ENCODE measurements at places on chromosomes 7 and 10. TPM values are rescaled to one million over a fixed set of nuclear protein-coding genes. Genes with fewer than 3 reads are reported as not detected.

GNAI1 gene
- total RNA-seq: 33.2 TPM

ARHGEF35 gene
- 0.32 TPM for total RNA-seq

OR2A12 gene
- total RNA-seq: not detected

DENND2A gene
- under 0.01 TPM for total RNA-seq

KCND2 gene
- 0.16 TPM for total RNA-seq

PPP1R9A gene
- total RNA-seq: 15.9 TPM

RELN gene
- total RNA-seq: 899 TPM

EMX2 gene
- not detected for total RNA-seq

COL26A1 gene
- not detected for total RNA-seq

METTL27 gene
- total RNA-seq: 2.9 TPM

FIGNL1 gene
- 33.4 TPM for total RNA-seq

PLAC9 gene
- 0.19 TPM for total RNA-seq

GBF1 gene
- total RNA-seq: 31.8 TPM

ZPBP gene
- not detected for total RNA-seq

PNLIPRP2 gene
- total RNA-seq: not detected

PNLIP gene
- not detected for total RNA-seq

PDK4 gene
- 17.8 TPM for total RNA-seq

SPDYE5 gene
- total RNA-seq: not detected

PNLIPRP1 gene
- total RNA-seq: not detected

PRR15 gene
- 0.06 TPM for total RNA-seq

BCCIP gene
- total RNA-seq: 36.9 TPM

HYAL4 gene
- total RNA-seq: 1.2 TPM

EVX1 gene
- not detected for total RNA-seq

HOXA9 gene
- total RNA-seq: 5.0 TPM

SPDYE9 gene
- not detected for total RNA-seq

SPDYE11 gene
- total RNA-seq: not detected

AVPI1 gene
- 1.3 TPM for total RNA-seq

PTPN20 gene
- total RNA-seq: 0.44 TPM

ZC3HAV1L gene
- total RNA-seq: 23.1 TPM

RADIL gene
- total RNA-seq: 1.3 TPM

DNAJB12 gene
- total RNA-seq: 18.9 TPM

FOXP2 gene
- total RNA-seq: 8.6 TPM

AGR3 gene
- total RNA-seq: not detected

CFAP46 gene
- 0.82 TPM for total RNA-seq

PRKG1 gene
- total RNA-seq: 10.1 TPM

CFAP70 gene
- total RNA-seq: 0.25 TPM

ASIC3 gene
- 0.16 TPM for total RNA-seq

ARHGAP22 gene
- 23.8 TPM for total RNA-seq

EN2 gene
- total RNA-seq: not detected

SPDYE2 gene
- total RNA-seq: not detected

TRPV5 gene
- total RNA-seq: not detected

CALML5 gene
- not detected for total RNA-seq

ATRNL1 gene
- total RNA-seq: not detected

CCL24 gene
- not detected for total RNA-seq

FAM241B gene
- 0.88 TPM for total RNA-seq

IDI2 gene
- not detected for total RNA-seq

CDNF gene
- total RNA-seq: not detected

MKX gene
- 0.19 TPM for total RNA-seq

RBM28 gene
- total RNA-seq: 27.9 TPM

ABCB4 gene
- total RNA-seq: 0.32 TPM

AP4M1 gene
- 16.4 TPM for total RNA-seq

HOXA13 gene
- total RNA-seq: not detected

NEUROD6 gene
- not detected for total RNA-seq

LOXL4 gene
- 1.5 TPM for total RNA-seq

VAX1 gene
- not detected for total RNA-seq

SMURF1 gene
- 11.2 TPM for total RNA-seq

CCDC172 gene
- total RNA-seq: not detected
